Tongue (tissue), 3 donors: ENCODE measurements at places on chromosomes 13 and 19. TPM values are rescaled to one million over a fixed set of nuclear protein-coding genes. Genes with fewer than 3 reads are reported as not detected.
A peak's percentile ranks its signal among the peaks of the same experiment; 100 is the strongest.

- no peak for DNase-seq
Observed at GRCh38 chr13:51599444-51600176, 15.3 kb downstream of the WDFY2 start.

- DNase-seq, result no peak
Observed at GRCh38 chr19:416416-416815, 7.5 kb upstream of the C2CD4C start.

DNA sequence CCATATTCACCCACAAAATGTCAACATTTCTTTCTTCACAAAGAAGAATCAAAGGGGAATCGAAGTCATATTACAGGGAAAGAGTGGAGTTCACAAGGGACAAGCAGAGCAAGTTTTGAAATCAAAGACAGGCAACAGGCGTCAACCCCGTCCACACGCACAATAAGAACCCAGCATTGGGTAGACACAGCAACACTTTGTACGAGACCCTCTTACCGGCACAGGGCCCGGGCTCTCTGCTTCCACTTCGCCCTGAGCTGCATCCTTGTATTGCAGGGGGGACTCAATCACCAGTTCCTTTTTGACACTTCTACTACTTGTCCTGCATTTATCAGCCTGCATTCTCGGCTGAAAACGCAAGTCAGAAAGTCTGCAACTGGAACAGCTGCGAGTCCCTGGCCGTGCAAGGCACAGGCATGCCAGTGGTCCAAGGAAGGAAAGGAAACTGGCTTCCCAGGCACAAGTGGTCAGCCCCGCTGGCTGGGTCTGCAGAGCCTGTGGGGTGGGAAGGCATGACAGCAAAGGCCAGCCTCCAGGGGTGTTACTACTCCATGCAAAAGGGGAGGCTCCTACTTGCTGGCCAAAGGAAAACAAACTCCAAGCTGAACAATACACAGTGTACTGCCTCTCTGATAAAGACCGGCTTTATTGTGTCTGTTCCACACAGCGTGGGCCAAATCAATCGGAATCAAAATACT is at the start of gene DOCK9:
DOCK9 (minus strand) TSS at position 497 of the 698 bp plus-strand sequence; CDS start at position 342, 155 bp downstream.
- DNase-seq, result peak; percentile 90

GRCh38 chr19:35060160-35060855 is 18.8 kb downstream of the HPN start:
- no peak for DNase-seq

GRCh38 chr19:17860993-17861360 is 1.3 kb downstream of the RPL18A start:
- no peak for DNase-seq

The FCGBP gene
- 17.0 TPM for total RNA-seq

The PABPC3 gene
- 0.21 TPM for total RNA-seq
